ENCODE measurements at places on chromosomes 4 and X.

- DNase-seq, result no peak
Measured at GRCh38 chr4:24965627-24966026, 52.8 kb upstream of the CCDC149 start.

GRCh38 chr4:92270908-92271307, 32.9 kb upstream of the GRID2 start:
- no peak for DNase-seq

DNA sequence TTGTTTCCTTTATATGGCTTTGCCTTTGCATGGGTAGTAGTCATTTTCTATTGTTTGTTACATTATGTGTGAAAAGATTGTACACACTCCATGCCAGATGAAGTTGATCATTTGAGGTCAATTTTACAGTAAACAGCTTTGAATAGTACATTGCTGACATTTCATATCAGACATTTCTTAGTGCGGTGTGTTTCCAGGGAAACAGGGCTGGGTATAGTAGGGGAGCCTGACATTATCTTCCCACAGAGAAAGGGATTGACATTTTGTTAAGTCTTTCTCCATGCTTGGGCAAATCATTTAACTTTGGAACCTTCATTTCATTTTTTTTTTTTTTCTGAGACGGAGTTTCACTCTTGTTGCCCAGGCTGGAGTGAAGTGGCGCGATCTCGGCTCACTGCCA, 5.0 kb downstream of the FUNDC2 start:
- no peak for DNase-seq

GRCh38 chrX:68732906-68733493, 85.5 kb downstream of the STARD8 start:
- peak; percentile 73 for DNase-seq

DNA sequence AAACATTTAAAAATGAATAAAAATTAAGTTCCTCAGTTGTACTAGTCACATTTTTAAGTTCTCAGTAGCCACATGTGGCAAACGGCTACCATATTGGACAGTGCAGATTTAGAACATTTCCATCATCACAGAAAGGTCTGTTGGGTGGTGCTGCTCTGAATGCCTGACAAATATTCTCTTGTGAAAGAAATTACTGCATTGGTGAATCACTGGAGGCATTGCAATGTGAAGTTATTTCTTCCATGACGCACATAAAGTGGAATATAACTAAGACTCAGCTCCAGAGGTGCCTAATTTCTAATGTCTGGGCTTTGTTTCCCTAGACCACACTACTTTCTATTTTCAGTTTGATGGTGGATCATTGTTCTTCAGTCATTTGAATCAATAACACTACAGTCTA, 44.9 kb downstream of the CLNK start:
- no peak for DNase-seq

GRCh38 chrX:69000877-69001276, 164.4 kb downstream of the PJA1 start:
- DNase-seq, result no peak
